ENCODE measurements at places on chromosomes 6 and 20.

DNA sequence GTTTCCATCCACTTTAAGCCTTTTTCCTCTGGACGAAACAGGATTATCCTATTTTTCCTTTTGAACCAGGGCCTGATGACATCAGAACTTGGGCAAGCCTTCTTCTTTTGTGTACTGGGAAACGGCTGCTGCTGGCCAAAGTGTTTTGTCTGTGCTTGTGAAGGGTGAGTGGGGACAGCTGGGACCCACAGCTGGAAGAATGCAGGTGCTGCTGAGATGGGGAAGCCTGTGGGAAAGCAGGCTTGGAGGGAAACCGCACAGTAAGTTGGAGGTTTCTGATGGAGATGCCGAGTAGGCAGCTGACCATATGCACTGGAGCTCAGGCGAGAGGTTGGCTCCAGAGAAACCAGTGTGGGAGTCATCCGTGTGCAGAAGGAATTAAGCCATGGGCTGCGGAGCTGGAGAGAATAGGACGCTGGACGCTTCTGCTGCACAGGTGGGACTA, 8.5 kb upstream of the PSMG4 start:
- DNase-seq = no peak

DNA sequence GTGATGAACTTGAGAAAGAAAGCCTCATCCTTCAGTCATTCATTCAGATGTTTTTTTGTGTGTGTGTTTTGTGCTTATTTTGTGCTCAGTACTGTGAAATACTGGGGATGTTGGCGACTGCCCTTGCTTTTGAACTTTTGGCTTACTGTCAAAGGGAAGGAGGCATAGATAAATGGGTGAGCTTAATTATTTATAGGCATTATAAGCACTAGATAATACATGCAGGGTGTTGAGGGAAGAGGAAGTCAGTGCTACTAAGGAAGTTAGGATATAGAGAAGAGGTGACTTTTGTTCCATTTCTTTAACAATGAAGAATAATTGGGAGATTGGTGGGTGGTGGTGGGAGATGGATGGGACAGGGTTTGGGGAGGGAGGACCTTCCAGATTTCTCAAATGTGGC, 23.6 kb downstream of the XRN2 start:
- no peak for DNase-seq

- DNase-seq = no peak
Observed at GRCh38 chr6:41028561-41029412, 10.2 kb downstream of the UNC5CL start.

DNA sequence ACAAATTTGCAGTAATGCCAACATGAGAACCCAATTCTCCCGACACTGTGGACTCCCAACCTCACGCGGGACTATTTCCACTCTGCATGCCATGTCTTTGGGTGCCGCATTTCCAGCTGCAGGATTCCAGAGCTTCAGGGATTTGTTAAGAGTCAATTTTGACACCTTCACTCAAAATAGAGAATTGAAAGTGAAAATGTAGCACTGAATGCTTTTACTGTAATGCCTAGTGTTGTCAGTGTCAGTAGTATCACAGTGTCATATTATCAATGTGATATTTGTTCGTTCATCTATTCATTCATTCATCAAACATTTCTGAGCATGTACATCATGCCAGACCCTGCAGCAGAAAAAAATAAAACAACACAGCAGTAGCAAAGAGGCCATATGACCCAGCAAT, 13.4 kb upstream of the FAM50B start:
- no peak for DNase-seq

DNA sequence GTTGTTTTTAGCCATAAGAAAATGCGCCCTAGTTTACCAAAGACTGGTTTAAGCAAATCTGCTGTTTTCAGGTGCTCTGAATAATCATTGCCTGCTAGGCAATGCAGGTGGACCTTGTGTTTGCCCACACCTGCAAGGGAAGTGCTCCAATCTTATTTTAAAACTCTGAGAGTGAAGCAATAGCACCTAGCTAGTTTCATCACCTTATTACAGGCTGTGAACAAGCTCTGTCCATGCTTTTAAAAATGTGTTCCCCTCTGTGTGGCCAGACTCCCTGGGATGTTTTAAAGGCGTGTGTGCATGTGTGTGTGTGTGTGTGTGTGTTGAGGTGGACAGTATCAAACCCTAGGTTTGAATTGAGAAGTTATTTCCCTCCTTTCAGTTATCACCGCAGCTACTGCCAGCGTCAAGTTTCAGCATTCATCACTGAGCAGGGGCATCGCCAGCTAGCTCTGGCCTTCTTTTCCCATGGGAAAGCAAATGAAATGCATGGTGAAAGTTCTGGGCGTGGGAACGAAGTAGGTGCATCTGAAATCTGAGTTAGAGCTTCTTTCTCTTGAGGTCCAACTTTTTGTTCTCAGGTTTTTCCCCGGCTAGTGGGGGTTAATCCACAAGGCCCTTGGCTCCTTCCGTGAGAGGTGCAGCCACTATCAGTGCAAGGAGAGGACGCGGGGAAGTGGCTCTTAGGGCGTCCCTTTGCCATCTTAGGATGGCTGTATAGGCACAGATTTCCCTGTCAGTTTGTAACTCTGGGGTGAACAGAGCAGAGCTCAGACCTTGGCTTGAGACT, 30.8 kb downstream of the DUSP22 start:
- no peak for DNase-seq

GRCh38 chr20:11850901-11851300, 66.8 kb upstream of the BTBD3 start:
- DNase-seq = no peak

- DNase-seq = no peak
Observed at GRCh38 chr20:57087102-57087501, 179.3 kb downstream of the BMP7 start.

DNA sequence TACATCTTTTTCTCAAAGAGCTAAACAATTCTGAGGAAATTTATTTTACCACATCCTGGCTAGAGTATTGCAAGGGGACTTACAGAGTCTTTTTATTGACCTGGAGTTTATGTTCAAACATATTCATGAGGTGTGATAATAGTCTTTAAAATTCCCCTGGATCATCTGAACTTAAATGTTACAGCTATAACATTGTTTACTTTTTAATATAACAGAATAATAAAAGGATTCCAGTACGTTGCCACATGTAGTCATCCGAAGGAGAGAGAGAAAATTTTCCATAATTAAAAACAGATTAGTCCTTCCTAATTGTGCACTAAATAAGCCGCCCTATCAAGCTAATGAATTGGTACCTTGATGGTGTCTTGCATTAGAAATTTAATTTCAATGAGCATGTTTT, 765.4 kb upstream of the MAP3K7 start:
- DNase-seq = no peak

DNA sequence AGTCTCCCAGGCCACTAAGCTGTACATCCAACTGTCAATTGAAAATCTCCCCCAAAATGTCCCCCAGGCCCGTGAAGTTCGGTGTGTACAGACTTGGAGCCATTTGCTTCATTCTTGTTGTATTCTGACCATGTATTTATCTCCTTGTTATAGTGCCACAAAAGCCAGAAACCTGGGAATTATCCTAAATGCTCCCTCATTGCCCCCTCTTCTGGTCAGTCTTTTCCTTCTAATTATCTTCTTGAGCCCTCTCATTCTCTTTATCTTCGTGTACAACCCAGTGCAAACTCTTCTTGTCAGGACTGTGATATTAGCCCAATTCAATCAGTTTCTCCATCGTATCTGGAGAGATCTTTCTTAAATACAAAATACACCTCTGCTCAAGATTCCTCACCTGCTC, 64.7 kb downstream of the RFX6 start:
- no peak for DNase-seq

- DNase-seq = no peak
Observed at GRCh38 chr6:157298216-157298724, 25.0 kb downstream of the TMEM242 start.

- DNase-seq = no peak
Observed at GRCh38 chr6:28738396-28738765, 185.4 kb downstream of the TRIM27 start.

- DNase-seq = no peak
Observed at GRCh38 chr6:38796006-38796405, 80.9 kb downstream of the DNAH8 start.

DNA sequence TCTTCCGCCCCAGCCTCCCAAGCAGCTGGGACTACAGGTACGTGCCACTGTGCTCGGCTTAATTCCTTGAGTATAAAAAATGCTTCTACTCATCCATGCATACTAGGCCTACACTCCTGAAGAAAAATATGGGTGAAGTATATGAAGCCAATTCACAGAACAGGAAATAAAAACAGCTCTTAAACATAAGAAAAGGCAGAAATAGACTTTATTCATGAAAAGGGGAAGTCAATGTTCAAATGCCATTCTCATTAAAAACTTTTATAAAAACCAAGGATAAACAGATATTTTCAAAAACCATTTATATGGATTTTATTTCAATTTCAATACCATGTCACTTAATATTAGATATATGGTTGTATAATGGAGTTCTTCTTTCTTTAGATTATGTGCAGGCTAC, 18.3 kb downstream of the SERPINB9 start:
- no peak for DNase-seq

- DNase-seq = no peak
Observed at GRCh38 chr20:51488331-51488730, 54.2 kb downstream of the NFATC2 start.

DNA sequence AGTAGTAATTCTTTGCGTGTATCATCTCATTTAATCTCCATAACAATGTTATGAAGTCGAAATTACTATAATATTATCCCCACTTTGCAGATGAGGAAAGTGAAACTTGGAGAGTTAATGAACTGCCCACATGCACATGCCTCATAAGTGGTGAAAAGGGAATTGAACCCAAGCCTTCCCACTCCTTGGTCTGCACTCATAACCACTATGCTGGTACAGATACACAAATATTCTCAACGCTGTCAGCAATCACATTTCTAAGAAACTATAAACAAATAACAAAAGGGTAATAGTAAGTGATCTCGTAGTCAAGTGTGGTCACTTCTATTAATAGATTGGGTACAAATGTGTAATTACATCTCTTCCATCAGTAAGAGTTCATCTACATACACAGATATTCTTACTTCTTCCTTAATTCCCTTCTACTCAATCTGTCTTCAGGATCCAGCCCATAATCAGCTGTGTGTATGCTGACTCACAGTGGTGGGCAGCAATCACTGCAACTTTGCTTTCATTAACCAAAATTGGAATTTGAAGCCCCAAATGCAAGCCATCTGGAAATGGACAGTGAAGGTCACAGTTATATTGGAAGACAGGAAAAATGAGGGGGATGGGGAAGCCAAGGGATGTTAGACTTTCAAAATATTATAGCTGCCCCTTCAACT, 6.6 kb downstream of the PRSS35 start:
- no peak for DNase-seq

- DNase-seq = no peak
Observed at GRCh38 chr6:119052292-119052889, 26.1 kb downstream of the FAM184A start.

DNA sequence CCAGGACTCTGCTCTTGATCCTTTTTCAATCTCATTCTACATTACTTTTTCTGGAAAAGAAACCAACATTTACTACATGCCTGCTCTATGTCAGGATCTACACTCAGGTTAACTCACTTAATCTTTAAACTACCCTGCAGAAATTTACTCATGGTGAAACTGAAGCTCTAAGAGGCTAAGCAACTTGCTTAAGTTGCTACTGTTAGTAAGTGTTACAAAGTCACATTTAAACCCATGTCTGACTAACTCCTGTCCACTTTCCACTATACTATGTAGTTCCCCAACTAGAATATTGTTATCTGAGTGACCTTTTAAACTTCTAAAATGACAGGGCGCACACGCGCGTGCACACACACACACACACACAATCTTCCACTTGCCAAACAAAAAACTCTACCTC, 5.0 kb downstream of the CEP162 start:
- no peak for DNase-seq

GRCh38 chr6:24064832-24065231, 61.2 kb upstream of the NRSN1 start:
- no peak for DNase-seq

DNA sequence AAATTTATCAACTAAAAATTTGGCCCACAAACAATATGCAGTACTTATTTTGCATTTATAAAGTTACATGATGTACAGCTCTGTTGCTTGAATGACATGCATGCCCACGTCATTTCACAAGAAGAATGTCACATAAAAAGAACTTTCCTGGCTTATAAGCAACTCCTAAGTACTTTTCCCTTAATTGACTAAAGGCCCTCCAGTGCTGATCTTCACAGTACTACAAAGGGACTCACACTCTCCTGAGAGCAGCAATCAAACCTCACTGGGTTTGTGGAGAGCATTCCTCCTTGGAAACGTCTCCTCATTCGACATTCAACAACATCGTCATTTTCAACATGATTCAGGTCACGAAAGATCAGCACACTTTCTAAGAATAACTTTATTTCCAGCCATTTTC, 111.1 kb downstream of the IPCEF1 start:
- DNase-seq = no peak

DNA sequence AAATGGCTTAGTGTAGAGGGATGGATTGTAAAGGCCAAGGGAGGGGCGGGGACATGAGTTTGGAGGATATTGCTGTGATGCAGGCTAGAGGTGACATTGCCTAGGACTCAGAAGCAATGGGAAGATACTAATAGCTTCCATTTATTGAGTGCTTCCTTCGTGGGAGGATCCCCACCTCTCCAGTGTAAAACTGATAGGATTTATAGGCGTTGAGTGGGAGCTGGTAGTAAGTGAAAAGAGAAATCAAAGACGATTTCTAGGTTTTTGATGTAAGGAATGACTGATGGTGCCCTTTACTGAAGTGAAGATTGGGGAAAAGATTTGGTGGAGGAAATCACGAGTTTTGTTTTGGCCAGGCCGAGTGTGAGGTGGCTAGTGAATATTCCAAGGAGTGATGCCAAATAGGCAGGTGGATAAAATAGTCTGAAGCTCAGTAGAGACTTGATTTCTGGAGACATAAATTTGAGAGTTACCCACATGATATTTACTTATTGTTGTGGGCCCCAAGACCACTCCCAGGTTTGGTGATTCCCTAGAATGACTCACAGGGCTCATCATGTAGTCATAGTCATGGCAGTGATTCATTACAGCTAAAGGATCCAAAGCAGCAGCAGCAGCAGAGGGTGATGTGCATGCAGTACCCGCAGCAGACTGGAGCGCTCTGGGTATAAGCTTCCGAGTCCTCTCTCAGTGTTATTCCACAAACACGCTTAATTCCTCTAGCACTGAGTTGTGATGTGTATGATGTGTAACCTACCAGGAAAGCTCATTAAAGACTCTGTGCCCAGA, 10.2 kb downstream of the RPRD1B start:
- DNase-seq = no peak

GRCh38 chr20:50520222-50520880, 10.2 kb downstream of the PTPN1 start:
- no peak for DNase-seq

DNA sequence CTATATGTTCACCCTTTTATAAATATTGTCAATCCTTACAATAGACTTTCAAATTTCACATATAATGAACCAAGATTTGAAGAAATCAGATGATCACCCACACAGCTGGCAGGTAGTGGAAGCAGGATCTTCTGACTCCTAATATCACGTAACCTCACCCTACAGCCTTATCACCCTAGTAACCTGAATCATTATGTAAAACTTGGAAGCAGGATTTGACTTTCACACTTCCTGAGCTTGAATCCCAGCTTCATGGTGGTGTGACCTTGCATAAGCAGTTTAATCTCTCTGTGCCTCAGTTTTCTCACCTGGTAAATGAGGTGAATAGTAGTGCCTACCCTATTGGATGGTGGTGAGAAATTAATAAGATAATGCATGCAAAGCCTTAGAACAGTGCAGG, 16.4 kb downstream of the SPTLC3 start:
- no peak for DNase-seq
